ENCODE measurements at places on chromosomes 12 and 14.

DNA sequence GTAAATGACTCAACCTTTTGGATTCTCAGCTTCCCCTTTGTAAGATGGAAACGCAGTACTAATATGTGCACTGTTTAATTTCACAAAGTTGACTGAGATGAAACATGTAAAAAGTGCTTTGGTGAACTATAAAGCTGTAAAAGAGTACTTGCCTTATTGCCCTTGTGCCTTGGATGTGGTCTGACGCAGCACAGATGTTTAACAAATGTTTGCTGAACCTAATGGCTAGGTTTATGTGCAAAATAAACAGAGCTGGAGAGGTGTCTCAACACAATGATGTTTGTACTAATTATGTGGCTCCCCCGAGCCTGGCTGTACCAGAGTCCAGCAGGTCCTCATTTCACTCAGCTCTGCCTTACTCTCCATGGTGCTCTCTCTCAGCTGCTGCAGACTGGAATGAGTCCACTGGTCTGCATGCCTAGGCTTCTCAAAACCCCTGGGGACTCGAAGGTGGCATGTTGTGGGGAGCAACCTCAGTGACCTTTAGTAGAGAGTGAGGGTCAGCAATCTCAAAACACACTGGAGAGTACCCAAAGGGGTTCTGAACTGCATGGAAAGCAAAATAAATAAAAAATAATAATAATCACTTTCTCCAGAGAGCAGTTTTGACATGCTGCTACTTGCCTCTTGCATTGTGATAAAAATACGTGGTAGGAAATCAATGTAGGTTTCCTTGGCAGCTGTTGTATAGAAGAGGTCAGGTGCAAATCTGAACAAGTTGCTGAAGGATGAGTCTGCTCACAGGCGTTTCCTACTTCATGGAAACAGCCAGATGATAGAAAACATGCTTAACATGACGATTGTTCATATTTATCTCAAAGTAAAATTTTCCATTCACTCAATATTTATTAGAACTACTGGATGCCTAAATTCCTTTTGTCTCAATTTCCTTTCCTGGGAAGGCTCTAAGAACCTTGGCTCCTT is 8.5 kb upstream of the AMIGO2 start:
- DNase-seq = no peak

GRCh38 chr12:53965281-53966084 is 7.4 kb upstream of the HOXC11 start:
- peak; percentile 83 for DNase-seq

DNA sequence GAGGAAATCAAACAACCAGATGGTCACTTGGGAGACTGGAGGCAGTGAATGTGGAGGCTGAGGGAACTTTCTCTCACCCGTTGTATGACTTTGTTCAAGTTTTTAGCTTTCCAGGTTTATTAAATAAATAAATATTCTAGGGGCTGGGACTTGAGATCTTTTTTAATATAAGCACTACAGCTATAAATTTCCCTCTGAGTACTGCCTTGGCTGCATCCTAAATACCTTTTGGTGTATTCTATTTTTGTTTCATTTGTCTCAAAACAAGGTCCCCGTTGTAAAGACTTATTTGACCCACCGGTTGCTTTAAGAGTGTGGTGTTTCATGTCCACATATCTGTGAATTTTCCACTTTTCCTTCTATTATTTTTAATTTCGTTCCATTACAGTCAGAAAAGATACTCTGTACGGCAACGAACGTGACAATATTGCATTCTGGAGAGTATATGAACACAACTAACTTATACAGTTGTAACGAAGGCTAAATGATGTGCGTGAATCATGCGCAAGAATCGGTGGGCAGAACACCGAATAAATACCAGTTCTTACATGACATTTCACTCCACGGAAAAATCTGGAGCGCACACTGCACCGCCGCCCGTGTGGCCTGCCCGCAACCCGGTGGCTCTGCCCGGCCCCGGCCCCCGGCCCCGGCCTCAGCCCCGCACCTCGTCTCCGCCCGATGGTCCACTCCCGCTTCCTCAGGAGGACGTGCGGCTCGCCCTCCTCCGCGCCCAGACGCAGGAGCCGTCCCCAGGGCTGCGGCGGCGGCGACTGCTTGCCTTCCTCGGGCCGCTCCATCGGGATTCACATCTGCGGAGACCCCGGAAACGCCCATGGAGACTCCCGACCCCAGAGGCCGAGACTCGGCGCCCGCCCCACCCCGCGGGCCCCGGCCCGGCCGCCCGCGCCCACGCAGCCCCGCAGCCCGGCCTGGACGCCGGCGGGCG is 602 bp downstream of the CHFR start:
- no peak for DNase-seq

GRCh38 chr12:92502417-92503028 is 200.3 kb upstream of the PLEKHG7 start:
- DNase-seq = no peak

DNA sequence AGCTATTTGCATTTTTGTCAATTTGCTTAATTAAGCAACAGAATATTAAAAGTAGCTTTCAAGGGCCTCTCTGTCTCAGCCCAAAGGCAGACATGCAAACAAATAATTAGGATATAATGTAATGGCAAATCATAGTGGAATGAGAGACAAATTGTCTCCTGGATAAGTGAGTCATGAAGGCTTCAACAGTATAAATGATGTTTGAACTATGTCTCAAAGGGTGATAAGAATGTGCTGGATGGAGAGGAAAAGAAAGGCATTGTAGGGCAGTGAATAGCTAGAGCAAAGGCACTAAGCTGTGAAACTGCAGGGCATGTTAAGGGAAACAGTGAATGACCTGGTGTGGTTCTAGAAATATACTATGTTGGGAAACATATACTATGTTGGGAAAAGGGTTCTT is 53.5 kb upstream of the PPP1R12A start:
- no peak for DNase-seq

DNA sequence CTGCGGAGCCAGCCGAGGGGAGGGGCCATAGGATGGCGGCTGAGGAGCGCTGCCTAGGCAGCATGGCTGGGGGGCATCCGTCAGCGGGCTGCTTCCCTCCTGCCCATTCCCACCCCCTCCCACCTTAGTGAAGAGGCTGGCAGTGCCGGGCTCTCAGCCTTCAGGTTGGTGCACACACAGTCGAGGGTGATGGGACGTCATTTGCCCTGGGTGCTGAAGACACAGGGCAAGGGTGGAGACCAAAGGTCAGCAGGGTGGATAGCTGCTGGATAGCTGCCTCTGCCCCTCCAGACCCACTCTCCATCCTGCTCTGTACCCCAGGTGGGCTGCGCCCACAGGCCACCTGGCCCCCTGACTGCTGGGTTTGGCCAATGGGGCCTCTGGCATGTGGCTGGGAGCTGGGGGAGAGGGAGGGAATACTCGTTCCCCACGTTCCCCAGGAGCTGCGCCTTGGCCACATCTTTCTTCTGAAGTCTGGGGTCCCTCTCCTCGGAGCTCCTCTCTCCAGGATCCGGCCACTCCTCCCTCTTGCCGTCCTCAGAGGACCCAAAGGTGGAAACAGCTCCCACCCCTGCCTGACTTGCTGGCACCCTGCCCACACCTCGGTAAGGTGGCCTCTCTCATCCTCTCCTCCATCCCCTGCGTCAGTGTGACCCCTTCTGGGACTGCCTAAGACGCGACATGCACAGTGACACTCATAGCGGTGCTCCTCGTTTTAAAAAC is 11.2 kb upstream of the CDC42BPB start:
- DNase-seq = no peak

- no peak for DNase-seq
These were observed 40.1 kb downstream of the FBXL14 start for GRCh38 chr12:1553987-1554982.

DNA sequence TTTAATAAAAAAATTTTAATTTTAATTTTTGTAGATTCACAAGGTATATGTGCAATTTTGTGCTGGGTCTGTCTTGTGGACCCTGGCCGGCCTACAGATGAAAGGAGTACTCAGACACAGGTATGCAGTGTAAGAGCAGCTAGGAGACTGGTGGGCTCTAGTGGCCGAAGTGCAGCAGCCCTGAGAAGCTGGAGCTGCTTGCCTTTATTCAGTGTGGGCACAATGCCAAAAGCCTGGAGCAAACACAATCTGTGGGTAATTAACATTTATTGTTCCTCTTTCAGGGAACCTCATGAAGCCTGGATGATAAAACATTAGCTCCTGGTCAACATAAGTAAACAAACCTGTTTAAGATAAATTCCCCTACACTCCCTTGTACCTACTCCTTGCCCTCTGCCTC is 135.7 kb upstream of the SEL1L start:
- no peak for DNase-seq

DNA sequence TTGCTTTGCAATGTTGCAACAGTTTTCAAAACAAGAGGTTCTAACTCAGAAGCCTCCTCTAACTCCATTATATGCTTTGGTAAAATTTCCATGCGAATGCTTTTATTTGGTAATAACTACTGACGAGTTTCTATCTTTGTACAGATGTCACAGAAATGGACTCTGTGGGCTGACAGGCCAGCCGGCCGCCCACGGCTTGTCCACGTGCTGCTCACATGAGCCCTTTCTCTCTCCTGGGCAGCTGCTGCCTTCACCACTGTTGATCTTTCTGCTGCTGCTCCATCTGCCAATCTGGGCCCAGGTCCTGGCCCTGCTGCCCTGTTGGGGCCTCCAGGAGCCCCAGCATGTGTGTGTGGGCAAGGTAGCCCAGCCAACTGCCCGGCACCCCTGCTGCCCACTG is 168.2 kb upstream of the TMEM132C start:
- no peak for DNase-seq

GRCh38 chr12:103557628-103558010 is 29.5 kb upstream of the STAB2 start:
- DNase-seq = peak; percentile 9

- no peak for DNase-seq
These were observed 84.9 kb downstream of the DICER1 start for GRCh38 chr14:95072310-95072905.

DNA sequence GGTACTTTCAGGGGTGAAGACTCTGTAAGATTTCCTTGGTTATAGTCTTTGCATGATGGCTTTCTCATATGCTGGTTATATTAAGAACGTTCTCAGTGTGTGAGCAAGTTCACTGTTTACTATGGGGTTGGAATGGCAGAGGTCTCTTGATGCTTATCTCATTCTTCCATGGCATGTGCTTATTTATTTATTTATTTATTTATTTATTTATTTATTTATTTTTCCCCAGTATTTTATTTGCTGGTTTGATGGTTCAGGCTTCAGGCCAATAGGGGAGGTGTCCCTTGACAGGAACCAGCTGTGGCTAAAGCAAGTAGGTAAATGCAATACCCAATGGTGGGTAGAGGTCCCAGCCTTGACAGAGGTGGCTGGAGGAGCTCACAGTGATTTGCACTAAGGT is 161.3 kb upstream of the GARIN6 start:
- DNase-seq = no peak

DNA sequence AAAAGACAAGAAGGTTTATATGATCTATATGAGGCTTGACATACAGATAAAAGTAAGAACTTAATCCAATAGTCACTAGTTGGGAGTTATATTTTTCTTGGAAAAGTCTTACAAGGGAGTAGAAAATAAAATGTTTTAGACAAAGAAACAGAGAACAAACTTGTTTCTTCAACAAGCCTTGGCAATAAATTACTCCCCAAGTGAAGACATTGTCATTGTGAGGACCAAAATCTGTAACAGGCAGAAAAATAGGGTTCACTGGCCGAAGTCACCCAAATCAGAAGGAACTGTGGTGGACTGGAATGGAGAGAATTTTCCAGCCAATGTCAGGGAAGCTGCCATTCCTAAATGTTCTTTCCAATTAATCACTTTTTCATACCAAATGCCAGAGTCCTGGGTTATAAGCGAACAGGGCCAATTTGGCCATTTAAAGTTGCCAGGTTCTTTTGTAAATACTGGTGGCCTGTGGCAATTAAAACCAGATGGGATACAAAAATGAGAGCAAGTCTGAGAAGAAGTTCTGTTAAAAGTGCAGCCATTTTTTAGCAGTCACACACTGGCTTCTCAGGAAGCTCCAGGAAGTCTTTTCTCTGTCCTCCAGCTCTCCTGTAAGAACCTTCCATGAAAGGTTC is 117.3 kb upstream of the OVCH1 start:
- DNase-seq = no peak

DNA sequence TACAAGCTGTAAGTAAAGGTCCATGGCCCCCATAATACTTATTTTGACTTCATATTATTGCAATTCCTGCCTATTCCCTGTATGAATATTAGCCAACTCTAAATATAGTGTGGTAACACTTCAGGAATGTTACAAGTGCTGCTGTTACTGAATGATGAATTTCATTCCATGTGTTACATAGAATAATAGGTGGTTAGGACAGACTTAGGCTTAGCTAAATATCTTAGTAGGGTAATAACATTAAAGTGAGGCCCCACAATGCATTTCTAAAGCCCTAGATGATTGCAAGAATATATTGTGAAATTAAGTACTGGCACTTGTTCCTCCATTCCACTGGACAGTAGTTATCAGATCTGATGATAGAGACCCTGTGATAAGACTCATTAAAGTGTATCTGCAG is 182.7 kb downstream of the PCNX1 start:
- DNase-seq = no peak

DNA sequence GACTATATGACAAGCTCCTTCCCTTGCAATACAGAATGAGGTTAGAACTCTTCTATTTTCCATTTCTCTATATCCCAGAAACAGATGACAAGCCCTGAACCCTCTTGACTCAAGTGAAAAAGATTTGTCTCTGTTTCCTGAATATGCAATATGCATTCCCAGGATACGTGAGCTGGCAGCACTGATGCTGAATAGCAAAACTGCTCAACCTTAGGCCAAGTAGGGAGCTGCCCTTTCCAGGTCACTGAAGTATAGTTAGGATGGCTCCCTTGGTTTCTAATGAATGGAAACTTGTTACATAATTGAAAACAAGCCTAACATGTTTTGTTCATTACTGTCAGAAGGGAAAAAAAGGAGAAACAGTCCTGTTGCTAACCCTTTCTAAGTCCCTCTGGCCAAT is 47.9 kb upstream of the PLEKHG7 start:
- DNase-seq = peak; percentile 75

DNA sequence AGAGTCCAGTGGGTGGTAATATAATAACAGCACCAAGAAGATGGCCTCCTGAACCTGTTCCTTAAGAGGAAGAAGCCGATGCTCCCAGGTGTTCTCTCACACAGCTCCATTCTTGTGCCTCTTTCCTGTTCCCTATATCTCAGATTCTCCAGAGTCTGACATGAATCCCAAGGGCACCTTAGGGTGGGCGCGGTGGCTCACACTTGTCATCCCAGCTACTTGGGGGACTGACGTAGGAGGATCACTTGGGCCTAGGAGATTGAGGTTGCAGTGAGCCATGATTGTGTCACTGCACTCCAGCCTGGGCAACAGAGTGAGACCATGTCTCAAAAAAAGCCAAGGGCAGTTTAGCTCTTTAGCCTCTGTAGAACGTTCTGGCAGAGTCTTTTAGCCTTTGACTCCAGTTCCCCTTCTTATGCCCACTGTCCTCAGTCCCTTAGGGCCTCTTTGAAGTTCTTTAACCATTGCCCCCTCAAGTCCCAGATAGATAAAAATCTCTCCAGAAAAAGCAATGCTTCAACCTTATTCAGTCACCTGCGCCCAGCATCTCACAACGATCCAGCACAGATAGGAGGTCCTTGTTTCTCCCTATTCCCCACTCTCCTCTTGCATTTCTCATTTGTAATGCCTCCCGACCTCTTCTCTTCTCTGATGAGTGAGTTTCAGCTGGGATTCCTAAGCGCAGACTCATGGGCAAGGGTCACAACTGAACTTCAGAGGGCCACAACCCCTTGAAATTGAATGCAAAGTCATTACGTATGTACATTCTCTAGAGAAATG is 4.7 kb downstream of the CCDC184 start:
- no peak for DNase-seq

- DNase-seq = no peak
These were observed 7.5 kb downstream of the MPHOSPH9 start for GRCh38 chr12:123225443-123225842.

All from hindlimb muscle (tissue), 1 donor.